ENCODE measurements at places on chromosomes 4 and X.

DNA sequence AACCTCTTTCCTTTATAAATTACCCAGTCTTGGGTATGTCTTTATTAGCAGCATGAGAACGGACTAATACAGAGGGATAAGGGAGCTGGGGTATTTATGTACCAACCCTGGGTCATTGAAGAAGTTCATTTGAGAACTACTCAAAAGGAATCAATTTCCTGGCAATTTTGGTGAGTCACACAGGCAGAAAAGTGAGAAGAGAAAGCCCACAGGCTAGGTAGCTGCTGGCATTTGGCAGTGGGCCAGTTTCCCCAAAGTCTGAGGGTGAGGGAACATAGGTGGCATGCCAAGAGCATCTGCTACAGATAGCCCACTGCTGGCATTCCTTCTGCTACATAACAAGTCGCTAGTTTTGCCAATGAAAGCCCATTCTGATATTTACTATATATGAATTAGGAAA, 411.2 kb downstream of the MID1IP1 start:
- no peak for DNase-seq

DNA sequence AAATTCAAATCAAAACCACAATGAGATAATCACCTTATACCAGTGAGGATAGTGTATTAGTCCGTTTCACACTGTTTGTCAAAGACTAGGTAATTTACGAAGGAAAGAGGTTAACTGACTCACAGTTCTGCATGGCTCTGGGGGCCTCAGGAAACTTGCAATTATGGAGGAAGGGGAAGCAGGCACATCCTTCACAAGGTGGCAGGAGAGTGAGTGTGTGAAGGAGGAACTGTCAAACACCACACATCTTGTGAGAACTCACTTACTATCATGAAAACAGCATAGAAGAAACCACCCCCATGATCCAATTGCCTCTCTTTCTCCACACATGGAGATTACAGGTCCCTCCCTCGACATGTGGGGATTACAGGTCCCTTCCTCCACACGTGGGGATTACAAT, 54.7 kb upstream of the TRPC5 start:
- no peak for DNase-seq

DNA sequence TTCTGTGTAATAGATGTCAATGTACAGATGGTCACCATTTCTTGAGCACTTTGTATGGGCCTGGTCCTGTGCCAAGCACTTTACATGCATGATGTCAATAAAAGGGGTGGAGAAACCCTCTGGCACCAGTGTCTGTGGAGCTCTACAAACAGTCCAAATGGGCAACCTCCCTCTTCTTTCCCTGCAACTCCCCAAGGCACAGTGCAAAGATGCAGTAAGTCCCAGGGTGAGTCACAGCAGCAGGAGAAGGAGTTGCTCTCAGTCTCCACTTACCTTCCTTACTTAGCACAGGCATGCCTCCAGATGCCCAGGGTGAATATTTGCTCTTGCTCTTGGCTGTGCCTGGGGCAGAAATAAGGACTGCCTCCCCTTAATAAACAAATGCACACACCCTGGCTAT, 4.3 kb downstream of the OCIAD2 start:
- DNase-seq: no peak

- no peak for DNase-seq
Observed at GRCh38 chrX:31508338-31508737, 436.5 kb upstream of the FTHL17 start.

DNA sequence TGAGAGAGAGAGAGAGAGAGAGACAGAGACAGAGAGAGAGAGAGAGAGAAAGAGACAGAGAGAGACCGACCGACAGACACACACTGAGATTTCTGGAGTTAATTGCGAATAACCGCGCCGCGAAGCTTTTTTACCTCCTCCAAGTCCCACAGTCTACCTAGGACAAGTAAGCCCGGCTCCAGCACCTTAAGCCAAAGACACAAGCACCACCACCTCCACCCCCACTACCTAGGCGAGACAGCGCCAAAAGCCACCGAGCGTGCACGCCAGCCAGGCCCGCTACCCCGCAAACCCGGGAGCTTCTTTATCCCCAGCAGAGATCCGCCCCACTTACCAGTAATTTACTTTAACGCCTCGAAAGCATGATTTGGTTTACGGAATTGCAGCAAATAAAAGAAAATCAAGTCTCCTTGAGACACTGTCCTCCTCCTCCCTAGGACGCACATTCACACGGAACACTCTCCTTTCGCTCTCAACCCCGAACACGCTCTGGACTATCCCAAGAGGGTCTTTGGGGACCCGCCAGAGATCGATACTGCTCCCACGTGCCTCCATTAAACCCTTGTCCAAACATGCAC, 649.6 kb upstream of the DIPK2B start:
- no peak for DNase-seq

DNA sequence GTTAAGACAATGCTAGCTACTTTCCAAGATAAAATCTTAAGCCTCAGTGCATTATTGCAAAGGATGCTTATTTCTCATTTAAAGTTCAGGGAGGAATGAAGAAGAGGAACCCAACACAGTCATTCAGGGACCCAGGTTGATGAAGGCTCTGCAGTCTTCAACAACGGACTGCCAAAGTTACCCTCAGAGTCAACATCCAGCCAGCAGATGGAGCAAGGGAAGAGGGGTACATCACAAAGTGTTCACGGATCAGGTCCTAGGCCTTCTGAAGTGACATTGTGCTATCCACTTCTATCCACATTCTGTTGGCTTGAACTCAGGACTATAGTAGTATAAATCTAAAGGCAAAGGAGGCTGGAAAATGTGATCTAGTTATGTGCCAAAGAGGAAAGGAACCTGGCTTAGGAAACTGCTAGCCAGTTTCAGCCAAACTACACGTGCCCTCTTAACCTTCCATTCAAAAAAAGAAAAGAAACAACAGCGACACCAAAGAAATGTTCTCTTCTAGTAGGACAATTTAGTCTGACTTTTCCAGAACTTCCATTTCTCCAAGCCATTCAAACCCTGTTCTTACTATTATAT, 28.8 kb downstream of the NKX6-1 start:
- no peak for DNase-seq

DNA sequence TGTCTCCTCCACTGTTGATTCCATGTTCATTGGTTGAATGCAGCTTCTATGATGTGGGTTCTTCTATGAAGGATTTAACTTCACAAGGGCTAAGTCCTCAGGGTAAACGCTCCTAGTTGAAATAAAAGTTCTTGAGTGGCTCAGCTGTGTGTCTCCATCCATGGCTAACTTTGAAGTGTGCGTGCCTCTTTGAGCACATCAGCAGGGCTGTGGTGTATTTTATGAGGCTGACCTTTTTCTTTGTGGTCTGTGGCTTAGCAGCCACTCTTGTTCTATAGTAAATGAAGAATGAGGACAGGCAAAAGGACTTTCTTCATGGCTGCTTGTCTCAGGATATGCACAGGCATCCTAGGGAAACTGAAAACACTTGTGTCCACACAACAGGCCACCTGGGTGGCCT, 88.5 kb downstream of the KIT start:
- DNase-seq: no peak

GRCh38 chr4:86845593-86845992, 3.6 kb downstream of the SLC10A6 start:
- no peak for DNase-seq

GRCh38 chrX:119997570-119997969, 54.0 kb upstream of the NKAP start:
- no peak for DNase-seq

DNA sequence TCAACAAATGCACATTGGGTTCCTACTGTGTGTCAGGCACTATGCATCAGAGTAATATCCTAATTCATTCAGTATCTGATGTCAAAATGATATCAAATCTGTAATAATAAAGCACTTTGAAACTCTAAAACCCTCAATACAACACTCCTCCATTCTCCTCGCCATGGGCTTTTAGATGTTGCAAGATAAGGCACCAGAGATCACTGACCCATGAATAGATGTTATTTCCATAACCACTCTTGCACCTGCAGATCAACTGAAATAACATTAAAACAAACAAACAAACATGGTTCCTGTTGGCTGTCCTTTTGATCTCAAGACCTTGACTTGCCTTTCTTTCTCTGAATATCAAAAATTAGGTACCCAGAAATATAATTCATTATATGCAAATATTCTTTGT, 100.2 kb downstream of the MAB21L2 start:
- DNase-seq: no peak

DNA sequence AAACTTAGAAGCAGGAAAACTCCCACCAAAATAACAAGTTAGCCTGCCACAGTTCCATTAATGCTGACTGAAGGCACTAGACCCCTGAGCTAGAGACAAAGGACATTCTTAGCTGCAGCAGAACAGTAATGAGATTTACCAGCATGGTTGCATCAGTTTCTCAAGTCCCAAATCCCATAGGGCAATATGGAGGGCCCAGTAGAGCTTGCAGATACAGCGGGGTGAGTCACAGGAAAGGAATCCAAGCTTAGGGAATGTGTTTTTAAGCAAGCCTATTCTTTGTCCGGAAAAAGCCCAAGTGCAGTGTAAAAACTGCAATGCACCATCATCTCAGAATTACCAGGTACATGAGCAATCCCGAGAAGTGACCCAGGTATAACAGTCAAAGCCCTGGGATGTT, 51.3 kb upstream of the EXOC1L start:
- no peak for DNase-seq

- DNase-seq: no peak
Observed at GRCh38 chr4:3044870-3045819, 29.2 kb downstream of the HTT-AS start.

DNA sequence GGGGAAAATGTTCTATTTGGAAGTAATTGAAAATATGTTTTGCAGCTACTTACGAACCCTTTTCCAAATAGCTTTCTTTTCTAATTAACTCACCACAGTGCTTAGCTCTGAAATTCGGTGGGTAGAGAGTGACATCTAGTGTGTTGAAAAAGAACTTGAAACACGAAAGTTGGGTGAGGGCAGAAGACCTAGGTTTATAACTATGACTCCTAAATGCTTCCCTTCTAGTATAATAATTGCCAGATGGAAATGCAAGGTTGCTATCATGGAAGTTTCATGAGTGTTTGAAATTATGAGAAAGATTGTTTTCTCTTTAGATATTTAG, 77.3 kb upstream of the NOCT start:
- no peak for DNase-seq

DNA sequence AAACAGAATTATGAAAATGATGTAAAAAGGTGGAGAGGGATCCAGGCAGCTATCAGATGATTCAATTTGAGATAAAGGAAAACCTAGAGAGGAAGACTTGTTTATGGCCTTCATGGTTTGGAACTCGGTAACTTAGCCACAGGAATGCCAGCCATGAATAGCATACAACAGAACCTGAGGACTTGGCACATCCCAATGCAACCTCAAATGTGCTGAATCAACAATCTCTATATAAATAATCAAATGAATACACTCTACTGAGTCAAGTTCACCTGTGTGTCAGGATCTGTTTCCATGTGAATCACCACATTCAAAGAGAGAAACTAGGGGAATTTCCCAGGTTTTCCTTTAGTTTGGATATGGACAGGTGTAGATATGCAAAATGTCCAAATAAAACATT, 86.9 kb downstream of the MBNL3 start:
- no peak for DNase-seq

All from spinal cord (tissue), 10 donors.